Stimulated activated naive CD8-positive, alpha-beta T cell treated with anti-CD3 and anti-CD28 coated beads, Interleukin-15, Interleukin-2, amounts not matched to agents 100 U/mL and 50 U/mL, for 24 hours (primary cell): ENCODE measurements at places on chromosomes 5 and 9.

DNA sequence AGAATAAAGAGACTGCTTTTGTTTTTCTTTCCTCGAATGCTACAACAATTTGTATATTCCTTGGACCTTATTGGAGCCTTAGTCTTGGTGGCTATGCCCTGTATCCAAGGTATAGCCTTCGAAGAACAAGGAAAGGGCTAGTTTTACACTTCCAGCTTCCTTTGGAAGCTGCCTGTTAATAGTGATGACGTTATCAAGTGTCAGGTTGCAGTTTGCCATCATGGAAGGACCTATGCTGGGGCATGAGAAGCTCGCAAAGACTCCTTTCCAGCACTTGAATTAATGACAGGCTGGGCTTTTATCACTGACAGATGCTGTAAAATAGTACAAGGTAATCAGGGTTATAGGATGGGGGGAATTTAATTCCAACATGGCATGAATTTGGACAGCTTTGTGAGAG, 157.9 kb downstream of the KDM4C start:
- no peak for DNase-seq

GRCh38 chr9:84499969-84500582, 159.5 kb upstream of the SLC28A3 start:
- no peak for DNase-seq

DNA sequence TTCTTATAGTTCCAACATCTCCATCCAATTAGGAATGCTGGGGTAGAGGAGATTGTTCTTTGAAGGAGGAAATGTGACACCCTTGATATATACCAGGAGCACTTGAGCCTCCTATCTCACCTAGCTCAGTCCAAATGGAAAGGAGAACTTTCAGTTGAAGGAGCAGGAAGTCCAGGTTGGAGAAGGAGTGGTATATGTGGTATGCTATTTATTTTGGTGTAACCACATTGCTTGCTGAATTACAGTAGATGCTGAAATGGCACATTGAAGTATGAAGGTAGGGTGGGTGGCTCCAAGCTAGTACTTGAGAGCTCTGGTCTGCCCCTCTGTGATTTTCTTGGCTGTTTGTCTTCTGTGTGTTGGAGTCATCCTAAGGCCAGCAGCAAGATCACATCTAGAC, 6.1 kb downstream of the CSNK1G3 start:
- no peak for DNase-seq

- DNase-seq, result peak; percentile 34
Observed at GRCh38 chr9:5586391-5586802, 42.5 kb upstream of the RIC1 start.

- DNase-seq, result no peak
Observed at GRCh38 chr5:181198905-181199519, 6.0 kb downstream of the TRIM7 start.
